ELR (cell line): ENCODE measurements at places on chromosomes 13 and 19.

- no peak for DNase-seq
Observed at GRCh38 chr19:49924004-49924880, 4.8 kb upstream of the ATF5 start.

GRCh38 chr19:52734331-52734892 is 432 bp downstream of the ZNF611 start:
- DNase-seq, result peak; percentile 34

DNA sequence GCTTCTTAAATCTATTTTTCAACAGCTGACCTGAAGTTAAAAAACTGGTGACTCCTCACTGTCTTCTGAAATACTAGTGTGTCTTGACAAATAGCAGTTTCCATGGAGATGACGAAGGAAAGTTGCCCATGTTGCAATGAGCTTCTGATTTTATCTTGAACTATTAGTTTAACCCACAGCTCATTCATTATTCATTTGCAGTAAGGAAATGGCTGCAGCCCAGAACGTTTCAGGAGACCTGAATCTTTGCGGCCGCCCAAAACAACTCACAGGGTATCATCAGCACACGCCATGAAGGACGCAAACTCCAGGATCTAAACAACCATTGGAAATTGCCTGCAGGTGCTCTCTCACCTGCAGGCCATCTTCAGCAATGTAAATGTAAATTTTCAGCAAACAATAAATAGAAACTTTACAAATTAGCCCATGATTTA is 142.5 kb downstream of the DCLK1 start:
- no peak for DNase-seq

- DNase-seq, result peak; percentile 79
Observed at GRCh38 chr13:48580185-48580803, 47.4 kb upstream of the RCBTB2 start.

DNA sequence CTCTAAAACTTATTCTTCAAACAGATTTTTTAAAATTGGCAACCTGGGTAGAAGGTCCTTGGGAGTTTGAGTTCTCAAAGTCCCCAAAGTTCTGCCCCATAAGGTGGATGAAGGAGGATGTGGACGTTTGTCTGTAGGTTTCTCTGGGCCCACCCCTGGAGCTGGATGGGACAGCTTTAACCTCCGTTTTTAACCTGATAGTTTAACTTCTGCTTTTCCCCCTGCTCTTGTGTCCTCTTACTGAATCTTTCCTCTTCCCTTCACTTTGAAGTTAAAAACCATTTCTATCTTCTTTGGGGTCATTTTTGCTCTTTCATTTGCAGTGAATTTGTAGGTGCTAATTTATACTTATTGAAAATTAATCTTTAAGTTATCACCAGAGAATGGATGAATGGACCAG is 79.1 kb downstream of the ESD start:
- no peak for DNase-seq

GRCh38 chr13:28246891-28247290 is 108.5 kb downstream of the PAN3 start:
- peak; percentile 43 for DNase-seq

- DNase-seq, result peak; percentile 34
Observed at GRCh38 chr19:15869109-15869555, 28.7 kb downstream of the CYP4F2 start.

- DNase-seq, result no peak
Observed at GRCh38 chr19:58354478-58355030, 1.3 kb upstream of the A1BG start.

- DNase-seq, result peak; percentile 86
Observed at GRCh38 chr13:97359181-97360057, 74.5 kb upstream of the RAP2A start.

- peak; percentile 98 for DNase-seq
Observed at GRCh38 chr19:55209693-55210472, 582 bp upstream of the PTPRH start.

- DNase-seq, result peak; percentile 9
Observed at GRCh38 chr19:6963937-6964336, 57.3 kb downstream of the MBD3L2B start.

DNA sequence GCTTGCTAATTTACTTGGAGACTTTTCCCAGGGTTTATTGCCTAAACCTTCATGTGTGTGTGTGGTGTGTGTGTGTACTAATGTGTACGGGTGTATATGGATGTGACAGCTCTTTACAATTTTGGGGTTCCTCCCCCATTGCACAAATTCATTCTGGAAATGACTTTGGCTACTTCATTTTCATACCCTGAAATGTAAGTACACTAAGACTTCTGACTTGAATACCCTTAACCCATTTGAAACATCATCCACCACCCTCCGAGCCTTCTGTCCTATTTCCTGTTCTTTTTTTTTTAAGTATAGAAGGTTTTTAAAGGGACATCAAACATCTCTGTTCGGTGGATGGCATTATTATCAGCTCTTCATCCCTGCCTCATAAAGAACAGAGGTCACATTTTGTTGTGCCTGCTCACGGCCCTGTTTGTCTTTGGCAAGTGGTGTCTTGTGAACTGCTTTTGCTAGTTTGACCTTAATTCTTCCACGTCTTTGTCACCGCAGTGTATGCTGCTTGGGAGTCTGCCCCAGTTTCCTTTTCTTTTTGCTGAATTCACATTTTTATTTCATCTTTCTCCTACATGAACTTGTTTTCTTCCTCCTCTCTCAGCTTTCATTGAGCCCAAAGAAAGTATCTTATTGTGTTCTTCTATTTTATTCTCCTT is 228.3 kb downstream of the FOXO1 start:
- DNase-seq, result no peak

DNA sequence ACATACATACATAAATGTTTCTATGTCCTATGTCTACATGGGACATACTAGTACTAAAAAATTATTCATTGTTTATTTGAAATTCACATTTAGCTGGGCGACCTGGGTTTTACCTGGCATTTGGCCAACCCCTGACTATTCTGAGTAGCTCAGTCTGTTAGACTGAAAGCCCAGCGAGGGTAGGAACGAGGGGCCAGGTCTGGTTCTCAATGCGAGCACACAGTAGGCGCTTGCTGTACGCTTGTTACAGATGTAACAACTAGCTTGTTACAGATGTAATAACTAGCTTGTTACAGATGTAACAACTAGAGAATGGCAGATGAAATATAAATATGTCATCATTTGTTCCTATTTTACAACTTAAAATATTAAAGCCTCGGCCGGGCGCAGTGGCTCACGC is 920 bp upstream of the ANO8 start:
- no peak for DNase-seq

DNA sequence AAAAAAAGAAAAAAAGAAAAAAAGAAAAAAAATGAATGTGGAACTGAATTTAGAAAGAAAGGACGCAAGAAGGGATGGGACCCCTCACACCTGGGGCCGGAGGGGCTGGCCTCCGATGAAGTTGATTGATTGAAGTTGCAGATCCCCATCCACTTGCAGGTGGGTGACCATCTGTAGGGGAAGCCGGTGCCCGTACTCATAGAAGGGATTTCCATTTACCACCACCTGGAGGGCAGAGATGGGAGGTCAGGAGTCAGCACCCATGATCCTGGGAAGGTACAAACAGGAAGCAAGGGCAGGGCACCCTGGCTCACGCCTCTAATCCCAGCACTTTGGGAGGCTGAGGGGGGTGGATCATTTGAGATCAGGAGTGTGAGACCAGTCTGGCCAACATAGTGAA is 6.4 kb downstream of the LGALS4 start:
- no peak for DNase-seq

- peak; percentile 73 for DNase-seq
Observed at GRCh38 chr13:99265821-99266426, 7.7 kb upstream of the GPR18 start.

- no peak for DNase-seq
Observed at GRCh38 chr13:50927701-50928100, 18.1 kb downstream of the RNASEH2B start.

- DNase-seq, result no peak
Observed at GRCh38 chr19:29561601-29562000, 35.8 kb downstream of the VSTM2B start.

- no peak for DNase-seq
Observed at GRCh38 chr13:33639626-33640080, 178.3 kb upstream of the RFC3 start.

DNA sequence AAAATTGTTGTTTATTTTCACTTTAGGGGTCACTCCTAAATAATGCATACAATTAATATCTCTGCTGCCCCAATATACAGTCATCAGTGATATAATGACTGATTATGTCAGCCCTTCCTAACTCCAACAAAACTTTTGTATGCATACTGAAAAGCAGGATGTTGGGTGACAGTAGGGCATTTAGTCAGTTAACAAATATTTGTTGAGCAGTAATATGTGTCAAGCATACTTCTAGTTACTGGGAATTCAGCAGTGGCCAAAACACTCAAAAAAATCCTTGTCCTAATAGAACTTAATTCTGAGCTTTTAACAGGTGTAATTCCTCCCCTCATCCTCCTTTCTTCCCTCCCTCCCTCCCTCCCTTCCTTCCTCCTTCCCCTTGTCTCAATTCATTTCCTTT is 560.7 kb upstream of the KLHL1 start:
- peak; percentile 32 for DNase-seq

GRCh38 chr13:106471957-106472543 is 63.4 kb downstream of the EFNB2 start:
- DNase-seq, result peak; percentile 95

- DNase-seq, result no peak
Observed at GRCh38 chr19:33233056-33233873, 7.6 kb upstream of the SLC7A10 start.

DNA sequence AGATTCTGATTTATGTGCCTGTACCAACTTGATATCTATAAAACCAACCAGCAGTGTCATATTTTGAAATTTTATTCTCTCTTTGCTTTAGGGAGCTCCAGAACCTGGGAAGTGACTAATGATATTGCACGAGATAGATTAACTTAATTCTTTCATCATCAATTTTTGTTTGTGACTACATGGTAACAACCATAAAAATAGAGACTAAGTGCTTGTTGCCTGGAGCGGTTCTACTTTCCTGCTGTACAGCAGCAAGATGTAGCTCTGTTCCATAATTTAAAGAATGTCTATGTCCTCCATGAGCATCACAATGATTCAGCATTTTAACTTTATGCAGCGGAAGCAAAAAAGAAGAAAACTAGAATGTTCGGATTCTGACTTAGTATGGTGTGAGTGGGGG is 275.6 kb downstream of the KLF5 start:
- DNase-seq, result peak; percentile 80

DNA sequence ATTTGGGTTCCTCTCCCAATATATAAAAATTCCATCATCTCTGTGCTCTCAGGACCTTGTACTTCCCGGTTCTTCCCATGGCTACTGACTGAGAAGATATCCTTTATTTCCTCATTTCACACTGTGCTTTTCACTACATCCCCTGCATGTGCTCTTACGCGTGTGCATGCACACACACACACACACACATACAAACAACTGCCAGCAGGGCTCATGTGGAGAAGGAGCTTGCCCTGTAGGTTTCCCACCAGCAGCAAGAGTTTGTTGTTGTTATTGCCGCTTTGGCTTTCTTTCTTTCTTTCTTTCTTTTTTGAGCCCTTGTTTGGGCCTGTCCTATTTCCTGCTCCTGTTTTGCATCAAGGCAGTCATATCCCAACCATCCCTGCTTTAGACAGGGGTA is 43.6 kb downstream of the TEX26 start:
- DNase-seq, result no peak

- no peak for DNase-seq
Observed at GRCh38 chr13:111387026-111387871, 66.8 kb downstream of the TEX29 start.

GRCh38 chr13:85995788-85996418 is 196.7 kb upstream of the SLITRK6 start:
- DNase-seq, result peak; percentile 21

DNA sequence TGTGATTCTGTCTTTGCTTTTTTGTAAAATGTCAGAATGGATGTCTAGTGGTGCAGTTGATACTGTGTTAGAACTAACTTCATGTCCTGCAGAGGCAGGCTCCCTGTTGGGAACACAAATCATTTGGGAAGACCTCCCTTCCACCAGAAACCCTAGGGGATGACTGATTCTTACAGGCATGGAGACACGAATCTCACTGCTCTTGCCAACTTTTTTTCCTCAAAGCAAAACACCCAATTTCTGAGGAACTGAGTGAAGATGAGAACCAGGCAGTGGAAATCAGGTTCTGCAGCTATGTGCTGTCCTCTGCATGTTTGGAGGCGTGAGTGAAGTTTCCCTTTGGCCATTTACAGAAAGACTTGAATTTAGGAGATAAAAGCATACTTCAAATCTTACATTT is 87.5 kb upstream of the CSNK1A1L start:
- DNase-seq, result no peak

DNA sequence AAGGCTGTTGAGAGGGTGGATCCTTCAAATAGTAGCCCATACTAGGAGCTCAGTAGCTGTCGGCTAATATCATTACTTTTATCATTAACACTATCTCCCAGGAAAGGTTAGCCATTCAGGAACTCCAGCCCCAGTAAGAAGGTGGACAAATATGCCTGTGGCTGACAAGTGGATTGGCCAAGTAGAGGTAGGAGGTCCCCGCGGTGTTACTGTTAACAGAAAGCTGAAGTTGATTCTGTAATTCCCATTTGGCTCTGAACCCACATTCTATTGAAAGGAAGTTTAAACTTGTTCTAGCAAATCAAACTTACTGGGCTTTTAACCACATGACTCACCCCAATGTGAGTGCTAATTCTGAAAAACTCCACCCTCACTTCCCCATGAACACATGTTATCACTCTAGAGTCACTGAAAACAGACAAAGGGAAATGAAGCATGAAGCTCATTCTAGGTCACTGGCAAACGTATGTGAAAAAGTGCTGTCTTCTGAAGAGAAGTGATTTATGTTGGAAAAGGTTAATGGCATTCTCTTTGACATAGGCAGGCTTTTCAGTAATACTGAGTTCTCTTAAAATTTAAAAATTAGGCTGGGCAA is 273.5 kb downstream of the FGF14 start:
- DNase-seq, result peak; percentile 27

DNA sequence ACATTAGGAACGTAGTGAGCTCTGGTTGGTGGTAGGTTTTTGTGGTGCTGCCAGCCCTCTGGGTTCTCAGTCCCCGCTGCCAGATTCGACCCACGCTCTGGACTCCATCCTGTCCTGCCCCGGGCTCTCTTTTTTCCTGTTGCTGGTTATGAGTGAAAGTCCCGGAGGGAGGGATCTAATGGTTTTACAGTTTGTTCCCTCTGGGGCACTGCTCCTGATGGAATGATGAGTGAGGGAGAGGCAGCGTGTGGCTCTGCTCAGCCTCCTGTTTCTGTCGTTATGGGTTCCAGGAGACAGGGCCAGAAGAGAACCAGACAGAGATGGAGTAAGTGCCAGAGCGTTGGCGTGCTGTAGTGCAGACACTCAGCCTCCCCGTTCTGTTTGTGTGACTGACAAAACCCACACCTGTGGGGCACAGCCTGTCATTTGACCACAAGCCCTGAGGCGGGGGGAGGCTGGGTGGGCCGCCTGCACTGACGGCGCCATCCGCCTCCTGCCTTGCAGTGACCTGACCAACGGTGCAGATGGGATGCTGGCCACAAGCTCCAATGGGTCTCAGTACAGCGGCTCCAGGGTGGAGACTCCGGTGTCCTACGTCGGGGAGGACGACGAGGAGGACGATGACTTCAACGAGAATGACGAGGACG is 18.3 kb downstream of the ATP4B start:
- no peak for DNase-seq

DNA sequence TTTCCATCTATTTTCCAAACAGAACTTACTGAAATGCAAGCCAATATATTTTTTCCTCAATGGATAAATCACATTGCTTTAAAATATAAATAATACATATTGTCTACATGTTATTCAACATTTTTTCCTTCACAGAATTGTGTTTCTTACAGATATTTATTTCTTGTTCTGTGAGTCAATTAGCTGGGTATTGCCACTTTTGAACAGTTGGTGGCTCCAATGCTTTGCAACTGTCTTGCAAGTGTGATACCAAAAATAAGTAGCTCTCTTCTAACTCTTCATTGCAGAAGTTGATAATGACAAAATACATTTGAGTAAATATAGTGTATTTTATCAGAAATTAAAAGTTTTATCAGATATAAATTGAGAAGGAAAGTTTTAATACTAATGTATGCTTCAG is 17.1 kb upstream of the GPC5 start:
- peak; percentile 13 for DNase-seq
